ENCODE measurements at places on chromosomes 13 and 19.

DNA sequence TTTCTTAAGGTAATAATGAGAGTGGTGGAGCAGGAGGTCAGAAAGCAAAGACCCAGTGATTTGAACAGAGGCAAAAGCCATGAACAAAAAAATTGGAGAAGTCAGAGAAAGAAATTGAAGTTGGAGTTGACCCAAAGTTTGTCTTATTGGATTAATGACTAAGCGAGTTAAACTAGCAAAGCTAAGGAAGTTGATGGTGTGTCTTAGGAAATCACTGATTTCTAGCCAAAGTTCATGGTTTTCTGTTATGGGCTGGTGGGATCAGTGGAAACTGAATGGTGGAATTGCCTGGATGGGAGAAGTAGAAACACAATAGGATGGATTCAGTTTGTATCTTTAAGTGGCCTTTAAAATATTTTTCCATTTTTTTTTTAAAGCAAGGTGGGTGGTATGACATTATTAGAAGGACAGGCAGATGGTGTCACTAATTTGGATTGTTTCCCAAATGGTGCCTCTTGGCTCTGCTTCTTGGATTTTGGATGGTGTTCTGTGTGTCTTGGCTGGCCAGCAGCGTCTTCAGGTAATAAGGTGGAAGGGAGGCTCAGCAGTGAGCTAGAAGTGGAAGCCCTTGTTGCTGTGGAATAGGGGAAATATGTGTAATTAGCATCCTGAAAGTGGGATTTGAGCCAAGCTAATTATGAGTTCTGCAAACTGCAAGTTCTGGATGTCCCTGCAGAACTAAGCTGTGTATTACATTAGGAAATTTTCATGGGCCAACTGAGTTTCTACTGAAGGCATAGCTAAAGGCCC is 302.9 kb downstream of the LMO7 start:
- DNase-seq, result no peak

- DNase-seq, result no peak
These were observed 6.9 kb upstream of the LYL1 start for GRCh38 chr19:13109361-13110098.

GRCh38 chr13:87671031-87671752 is at the start of gene SLITRK5:
SLITRK5 (plus strand) TSS chr13:87671371; CDS start chr13:87675389, 4,018 bp downstream.
- DNase-seq, result no peak

GRCh38 chr19:18648973-18649315 is 12.1 kb downstream of the KLHL26 start:
- DNase-seq, result no peak

DNA sequence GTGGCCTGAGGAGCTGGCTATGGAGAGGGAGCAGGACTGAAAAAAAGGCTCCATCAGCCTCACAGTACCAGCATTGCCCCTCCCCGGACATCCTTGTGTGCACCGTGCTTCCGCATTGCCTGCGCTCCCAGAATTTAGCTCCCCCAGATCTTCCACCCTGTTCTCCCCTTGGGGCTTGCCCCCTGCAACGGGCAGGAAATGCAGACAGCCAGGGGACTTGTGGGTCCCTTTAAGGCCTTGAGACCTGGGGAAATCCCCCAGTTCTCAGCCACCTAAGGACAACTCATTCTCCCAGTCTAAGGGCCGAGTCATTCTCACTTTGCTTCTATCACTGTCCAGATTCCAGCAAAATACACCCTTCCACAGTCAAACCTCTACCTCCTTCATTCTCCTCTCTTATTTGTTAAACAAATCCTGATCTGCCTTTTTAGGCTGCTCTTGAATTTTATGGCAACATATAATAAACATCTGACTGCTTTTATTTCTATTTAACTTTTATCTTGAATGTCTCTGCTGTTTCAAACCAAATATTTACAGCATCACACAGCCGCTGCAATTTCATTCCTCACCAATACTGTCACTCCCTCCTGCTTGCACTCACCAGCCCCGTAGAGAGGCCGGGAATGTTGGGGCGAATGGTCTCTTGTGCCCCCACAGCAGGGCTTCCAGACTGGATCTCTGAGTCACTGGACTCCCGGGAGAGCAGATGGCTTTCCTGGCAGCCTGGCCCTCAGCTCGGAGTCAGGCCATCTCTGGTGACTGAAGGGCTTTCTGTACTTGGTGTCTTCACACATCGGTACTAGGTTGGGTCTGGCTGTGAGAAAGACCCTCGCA is 221.9 kb downstream of the TSHZ3 start:
- DNase-seq, result no peak

DNA sequence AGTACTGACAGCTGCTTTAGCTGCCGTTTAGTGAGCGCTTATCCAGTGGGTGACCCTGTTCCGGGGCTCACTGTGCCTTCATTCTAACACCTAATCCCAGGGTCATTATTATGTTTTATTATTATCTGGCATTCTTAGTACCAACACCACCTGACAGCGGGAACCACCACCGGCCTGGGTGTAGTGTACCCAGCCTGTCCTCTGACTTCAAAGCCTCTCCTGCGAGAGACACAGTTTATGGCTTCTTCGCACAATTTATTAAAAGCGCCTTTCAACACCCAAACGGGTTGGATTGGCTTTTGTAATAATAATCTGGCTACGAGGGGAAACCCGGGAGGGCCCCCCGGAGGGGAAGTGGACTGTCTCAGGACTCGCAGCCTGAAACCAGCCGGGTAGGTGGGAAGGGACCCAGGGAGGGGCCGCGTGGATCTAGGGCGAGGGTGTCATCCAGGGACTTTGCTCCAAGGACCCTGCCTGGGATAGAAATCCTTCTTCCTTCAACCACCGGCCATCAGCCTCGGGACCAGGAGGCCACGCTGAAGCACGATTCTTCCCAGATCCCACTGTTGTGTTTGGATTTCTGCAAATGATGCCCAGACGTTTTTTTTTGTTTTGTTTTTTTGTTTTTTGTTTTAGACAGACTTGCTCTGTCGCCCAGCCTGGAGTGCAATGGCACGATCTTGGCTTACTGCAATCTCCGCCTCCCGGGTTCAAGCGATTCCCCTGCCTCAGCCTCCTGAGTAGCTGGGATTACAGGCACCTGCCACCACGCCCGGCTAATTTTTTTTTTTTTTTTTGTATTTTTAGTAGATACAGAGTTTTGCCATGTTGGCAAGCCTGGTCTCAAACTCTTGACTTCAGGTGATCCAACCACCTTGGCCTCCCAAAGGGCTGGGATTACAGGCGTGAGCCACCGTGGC is 1.6 kb upstream of the ZBTB7A start:
- DNase-seq, result no peak

- DNase-seq, result no peak
These were observed 592.0 kb upstream of the SLITRK5 start for GRCh38 chr13:87078947-87079795.

DNA sequence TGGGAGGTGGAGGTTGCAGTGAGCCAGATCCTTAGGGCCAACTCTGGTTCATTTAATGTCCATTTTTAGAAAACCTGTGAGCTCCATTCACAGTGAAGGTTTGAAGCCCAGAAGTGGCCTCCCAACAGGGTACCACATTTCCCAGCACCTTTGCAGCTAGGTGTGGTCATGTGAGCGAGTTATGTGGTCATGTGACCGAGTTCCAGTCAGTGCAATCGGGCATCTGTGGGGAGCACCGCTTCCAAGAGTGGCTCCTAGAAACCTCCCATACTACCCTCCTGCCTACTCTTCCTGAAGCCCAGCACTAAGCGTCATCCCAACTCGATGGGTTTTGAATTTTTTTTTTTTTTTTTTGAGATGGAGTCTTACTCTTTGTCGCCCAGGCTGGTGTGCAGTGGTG is 663 bp upstream of the PLA2G4C start:
- no peak for DNase-seq

- DNase-seq, result no peak
These were observed 52.6 kb downstream of the WTIP start for GRCh38 chr19:34534206-34534605.

- DNase-seq, result no peak
These were observed 16.9 kb downstream of the ANKRD27 start for GRCh38 chr19:32658075-32658474.

DNA sequence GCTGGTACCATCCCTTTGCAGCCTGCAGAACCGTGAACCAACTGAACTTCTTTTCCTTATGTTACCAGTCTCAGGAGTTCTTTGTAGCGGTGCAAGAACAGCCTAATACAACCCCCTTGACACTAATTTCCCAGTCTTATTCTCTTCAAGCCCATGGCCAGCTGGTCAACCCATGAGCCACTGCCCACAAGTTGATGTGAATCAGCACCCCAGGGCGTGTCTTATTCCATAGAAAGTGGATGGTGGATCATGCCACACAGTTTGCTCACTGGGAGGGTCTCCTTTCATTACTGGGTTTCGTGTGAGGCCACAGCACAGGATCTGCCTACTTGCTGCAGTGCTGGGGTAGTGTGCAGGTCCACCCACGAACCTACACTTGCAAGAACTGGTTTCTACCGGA is 27.0 kb downstream of the TEX29 start:
- DNase-seq, result no peak

DNA sequence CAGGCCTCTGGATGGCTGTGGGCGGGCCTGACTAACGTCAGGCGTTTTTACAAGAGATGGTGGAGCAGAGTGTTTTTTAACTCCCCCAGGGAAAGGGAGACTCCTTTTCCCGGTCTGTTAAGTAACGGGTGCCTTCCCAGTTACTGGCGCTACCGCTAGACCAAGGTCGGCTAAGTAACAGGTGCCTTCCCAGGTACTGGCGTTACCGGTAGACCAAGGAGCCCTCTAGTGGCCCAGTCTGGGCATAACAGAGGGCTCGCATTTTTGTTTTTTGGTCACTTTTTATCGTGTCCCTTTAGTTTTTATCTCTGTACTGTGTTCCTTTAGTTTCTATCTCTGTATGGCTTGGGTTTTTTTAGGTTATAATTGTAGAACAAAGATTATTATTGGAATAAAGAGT is 10.0 kb downstream of the ZNF383 start:
- no peak for DNase-seq

DNA sequence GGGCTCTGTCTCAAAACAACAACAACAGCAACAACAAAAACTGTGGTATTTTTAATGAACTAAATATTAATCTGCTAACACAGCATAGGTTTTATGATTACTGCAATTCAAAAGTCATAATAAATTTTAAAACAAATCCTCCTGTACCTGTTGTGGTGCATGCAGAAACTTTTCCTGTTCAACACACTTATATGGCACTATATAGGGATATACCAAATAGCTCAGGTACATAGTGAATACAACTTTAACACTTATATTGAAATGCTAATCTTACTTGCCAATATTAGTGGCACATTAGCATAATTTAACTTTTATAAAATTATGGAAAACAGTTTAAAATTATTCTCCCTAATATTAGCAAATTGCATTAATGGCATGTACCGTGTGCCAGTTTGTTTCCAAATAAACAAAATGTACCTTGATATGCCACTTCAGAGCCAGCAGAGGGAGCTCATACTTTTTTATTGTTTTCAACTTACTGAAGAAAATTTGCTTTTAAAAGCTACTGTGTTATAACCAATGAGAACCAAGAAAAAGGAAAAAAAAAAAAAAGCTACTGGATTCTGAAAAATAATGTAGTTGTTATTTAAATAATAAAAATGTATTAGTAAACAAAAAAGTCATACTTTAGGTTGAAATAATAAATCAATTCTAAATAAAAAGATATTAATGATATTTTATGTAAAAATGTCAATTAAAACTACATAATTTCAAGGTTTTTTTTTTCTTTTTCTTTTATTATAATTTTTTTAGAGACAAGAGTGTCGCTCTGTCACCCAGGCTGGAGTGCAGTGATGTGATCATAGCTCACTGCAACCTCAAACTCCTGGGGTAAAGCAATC is 18.0 kb upstream of the RBM26 start:
- no peak for DNase-seq

GRCh38 chr13:77696879-77697216 is 639 bp upstream of the SLAIN1 start:
- DNase-seq, result no peak

DNA sequence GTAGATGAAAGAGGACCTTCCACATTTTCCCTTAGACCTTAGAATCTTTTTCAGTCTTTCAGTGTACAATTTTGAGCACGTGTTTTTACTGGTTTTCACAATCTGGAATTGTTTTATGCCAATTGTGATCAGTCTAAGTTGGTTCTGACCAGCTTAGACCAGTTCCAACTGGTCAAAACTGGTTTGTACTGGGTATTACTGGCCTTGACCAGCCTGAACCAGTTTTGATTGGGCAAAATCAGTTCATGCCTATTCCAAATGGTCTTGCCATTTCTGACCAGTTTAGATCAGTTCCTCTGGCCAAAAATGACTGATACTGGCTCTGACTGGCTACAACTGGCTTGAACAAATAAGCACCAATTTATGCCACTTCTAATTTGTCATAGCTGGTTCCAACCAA is 36.4 kb downstream of the ZNF585A start:
- no peak for DNase-seq

DNA sequence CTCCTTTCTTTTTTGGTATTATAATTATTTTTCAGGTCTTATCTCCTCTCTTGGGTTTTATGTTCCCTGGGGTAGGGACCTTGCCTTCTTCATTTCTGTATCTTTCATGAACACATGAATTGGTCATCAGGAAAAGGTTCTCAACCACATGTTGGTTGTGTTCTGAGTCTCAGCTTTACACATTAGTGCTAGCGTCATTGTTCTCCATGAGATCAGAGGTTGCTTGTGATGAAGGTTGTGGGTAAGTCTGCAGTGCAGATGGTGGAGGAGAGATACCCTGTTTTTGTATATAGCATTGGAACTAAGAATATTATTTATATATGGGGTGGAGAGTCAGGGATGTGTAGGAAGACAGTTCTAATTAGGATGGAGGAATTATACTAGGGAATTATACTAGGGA is 24.5 kb upstream of the CEACAM8 start:
- DNase-seq, result no peak

DNA sequence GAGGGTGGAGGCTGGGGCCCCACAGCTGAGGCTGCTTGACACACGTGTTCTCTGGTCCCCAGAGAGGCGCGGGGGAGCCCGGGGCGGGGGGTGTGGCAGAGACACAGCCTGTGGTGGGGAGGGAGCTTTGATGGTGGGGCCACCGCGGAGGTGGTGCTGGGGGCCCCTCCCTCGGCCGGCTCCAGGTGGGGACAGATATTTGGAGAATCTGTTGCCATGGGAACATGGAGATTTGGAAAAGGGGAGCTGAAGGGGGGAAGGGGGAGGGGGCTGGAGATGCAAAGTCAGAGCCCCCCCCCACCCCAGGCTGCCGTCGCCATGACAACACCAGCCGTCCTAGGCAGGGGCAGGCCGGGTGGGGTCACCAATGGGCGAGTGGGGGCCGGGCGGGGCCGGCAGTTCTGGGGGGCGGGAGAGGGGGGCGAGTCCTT is 1.2 kb downstream of the PRKCG start:
- no peak for DNase-seq

DNA sequence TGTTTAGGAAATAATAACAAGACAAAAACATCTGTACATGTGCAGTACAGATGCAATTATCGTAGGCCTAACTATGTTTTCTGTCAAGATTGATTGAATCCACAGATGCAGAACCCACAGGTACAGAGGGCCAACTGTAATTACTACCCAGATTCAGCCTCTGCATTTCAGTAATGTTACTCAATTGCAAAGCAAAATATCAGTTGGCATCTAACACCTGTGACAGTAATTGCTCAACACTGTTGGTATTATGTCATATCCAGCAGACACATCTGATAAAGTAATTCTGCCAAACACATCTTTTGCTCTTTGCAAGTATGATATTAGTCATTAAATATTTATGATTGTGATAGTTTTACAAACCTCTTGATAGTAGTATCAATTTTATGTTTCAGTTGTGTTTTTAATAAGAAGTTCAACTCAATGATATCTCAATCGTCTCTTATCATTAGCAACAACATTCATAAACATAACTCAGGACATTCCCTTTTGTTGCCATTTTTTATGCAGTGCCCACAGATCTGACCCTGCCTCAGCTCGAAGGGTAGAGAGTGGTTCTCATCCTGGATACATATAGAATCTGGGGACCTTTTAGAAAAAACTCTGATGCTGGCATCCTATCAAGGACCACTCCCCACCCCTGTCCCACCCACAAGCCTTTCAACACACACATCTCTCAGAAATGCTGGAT is 104.7 kb downstream of the MYCBP2 start:
- no peak for DNase-seq
